ENCODE measurements at places on chromosomes 5 and 9. TPM values are rescaled to one million over a fixed set of nuclear protein-coding genes. Genes with fewer than 3 reads are reported as not detected.

DNA sequence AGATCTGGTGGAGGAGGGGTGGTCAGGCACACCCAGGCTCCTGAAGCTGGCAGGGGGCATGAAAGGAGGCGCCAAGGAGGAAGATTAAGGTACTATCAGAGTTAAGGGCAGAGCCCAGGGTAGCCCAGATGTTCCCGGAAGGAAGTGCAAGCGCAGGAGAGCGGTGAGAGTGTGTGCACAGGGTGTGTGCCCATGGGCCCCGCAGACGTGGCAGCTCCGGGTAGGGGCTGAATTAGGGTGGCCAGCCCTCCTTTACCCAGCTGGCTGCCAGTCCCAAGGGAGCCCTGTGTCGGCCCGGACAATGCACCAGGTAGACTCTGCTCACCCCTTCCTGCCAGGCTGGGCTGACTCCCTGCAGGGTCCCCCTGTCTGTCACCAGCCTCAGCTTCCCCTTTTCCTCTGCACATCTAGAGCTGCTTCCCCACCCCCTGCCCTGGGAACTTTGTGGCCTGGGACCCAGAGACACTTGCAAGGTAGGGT lies at the start of gene SMIM33:
TSS of gene SMIM33 (plus strand) at position 184 of the 480 bp plus-strand sequence. CDS start at position 302, 118 bp downstream.
- no peak for DNase-seq

- DNase-seq: no peak
Observed at GRCh38 chr9:100578610-100579009, 731 bp downstream of the CAVIN4 start.

- DNase-seq: no peak
Observed at GRCh38 chr9:137748741-137749140, 128.8 kb upstream of the CACNA1B start.

DNA sequence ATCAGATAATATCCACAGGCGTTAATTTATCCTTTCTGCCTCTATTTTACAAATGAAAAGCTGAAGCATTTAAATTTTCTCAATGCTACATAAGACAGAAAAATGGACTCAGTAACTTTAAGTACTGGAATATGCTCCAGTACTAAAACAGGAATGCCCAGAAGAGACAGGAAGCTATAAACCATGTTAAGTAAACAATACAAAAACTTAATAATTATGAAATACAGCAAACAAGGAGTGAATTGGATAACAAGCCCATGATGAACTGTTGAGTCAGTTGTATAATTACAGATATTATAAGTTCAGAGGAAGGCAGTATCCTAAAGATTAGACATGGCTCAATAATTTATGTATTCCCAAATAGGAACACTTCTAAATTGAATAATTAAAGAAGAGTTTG lies 148.5 kb downstream of the CHSY3 start:
- no peak for DNase-seq

- no peak for DNase-seq
Observed at GRCh38 chr9:16213781-16214515, 656.5 kb downstream of the BNC2 start.

DNA sequence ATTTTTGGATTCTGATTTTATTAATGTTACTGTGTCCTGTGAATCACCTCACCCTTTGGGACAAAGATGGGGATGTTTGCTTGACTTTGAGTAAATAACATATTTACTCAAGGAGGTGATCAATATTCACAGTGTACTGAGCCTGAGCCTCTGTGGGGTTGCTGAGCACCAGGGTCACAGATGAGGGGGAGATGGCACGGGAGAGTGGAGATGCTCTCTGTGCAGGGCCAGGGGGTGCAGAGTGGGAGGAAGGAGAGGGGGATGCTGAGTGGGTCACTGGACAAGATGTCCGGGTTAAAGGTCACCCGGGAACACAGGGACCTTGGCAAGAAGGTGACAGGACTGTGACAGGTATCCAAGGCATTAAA lies 4.0 kb downstream of the SQSTM1 start:
- DNase-seq: no peak

The PCDHA9 gene
- total RNA-seq: 3.3 TPM

GRCh38 chr9:101119206-101119819 lies 90.8 kb downstream of the PLPPR1 start:
- peak; percentile 83 for DNase-seq

The ST8SIA4 gene
- 1.3 TPM for total RNA-seq

- DNase-seq: peak; percentile 49
Observed at GRCh38 chr9:81829195-81829882, 98.9 kb upstream of the SPATA31D4 start.

DNA sequence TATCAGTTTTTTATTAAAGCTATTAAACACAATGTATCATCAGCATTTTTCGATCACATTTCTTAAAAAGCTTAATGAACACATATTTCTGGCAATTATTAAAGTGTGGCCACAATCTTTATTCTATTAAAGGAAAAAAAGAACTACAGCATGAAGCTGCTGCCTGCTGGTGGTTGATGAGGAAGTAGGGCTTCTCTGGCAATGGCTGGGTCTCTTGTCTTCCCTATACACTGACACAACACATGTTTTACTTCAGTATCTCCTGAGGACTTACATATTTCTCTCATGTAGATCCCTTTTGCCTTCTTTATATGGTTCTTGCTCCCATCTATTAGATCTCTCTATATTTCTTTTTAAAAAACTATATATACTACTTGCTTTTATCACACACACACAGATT lies 590.7 kb downstream of the RAB3C start:
- DNase-seq: no peak

The GABRP gene
- total RNA-seq: 3.0 TPM

GRCh38 chr5:149429839-149430721 lies 51.0 kb upstream of the IL17B start:
- peak; percentile 67 for DNase-seq

- DNase-seq: no peak
Observed at GRCh38 chr5:135106610-135107471, 72.8 kb upstream of the PITX1 start.

DNA sequence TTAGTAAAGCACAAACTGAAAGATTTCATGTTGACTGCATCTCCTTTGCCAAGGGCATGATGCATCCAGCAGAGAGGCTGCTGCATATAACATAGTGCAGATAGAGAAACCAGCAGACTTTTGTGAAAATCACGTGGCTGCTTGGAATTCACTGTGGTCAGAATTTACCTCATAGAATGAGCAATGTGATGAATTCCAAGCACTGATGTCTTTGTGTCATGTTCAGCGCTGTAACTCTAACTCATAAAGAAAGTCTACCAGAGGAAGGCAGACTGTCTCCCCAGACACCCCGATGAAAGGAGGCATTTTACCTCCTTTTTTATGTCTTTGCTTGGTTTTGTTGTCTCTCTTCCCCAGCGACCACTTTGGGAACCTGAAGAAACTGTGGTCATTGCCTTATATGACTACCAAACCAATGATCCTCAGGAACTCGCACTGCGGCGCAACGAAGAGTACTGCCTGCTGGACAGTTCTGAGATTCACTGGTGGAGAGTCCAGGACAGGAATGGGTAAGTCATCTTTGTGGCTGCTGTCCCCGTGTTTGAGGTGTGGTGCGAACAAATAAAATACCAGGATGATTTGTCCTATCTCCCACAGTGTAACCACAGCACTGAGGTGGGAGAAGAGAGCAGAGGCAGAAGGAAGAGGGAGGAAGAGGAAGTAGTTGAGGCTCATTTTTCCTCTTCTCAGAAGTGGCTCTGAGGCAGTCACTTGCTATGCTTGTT lies 42.0 kb downstream of the ITK start:
- no peak for DNase-seq

The PPP3R2 gene
- total RNA-seq: not detected

GRCh38 chr9:35826071-35826701 lies 2.3 kb downstream of the FAM221B start:
- peak; percentile 83 for DNase-seq

- DNase-seq: no peak
Observed at GRCh38 chr9:114864471-114864870, 58.6 kb upstream of the TNFSF15 start.

- DNase-seq: peak; percentile 42
Observed at GRCh38 chr9:69149321-69149807, 24.7 kb upstream of the TJP2 start.

The KCNV2 gene
- not detected for total RNA-seq

The ZFYVE16 gene
- 24.2 TPM for total RNA-seq

GRCh38 chr9:125393426-125393825 lies 131.8 kb downstream of the GAPVD1 start:
- no peak for DNase-seq

The TERT gene
- total RNA-seq: 36.2 TPM

- DNase-seq: no peak
Observed at GRCh38 chr9:6564360-6564759, 81.2 kb downstream of the GLDC start.

DNA sequence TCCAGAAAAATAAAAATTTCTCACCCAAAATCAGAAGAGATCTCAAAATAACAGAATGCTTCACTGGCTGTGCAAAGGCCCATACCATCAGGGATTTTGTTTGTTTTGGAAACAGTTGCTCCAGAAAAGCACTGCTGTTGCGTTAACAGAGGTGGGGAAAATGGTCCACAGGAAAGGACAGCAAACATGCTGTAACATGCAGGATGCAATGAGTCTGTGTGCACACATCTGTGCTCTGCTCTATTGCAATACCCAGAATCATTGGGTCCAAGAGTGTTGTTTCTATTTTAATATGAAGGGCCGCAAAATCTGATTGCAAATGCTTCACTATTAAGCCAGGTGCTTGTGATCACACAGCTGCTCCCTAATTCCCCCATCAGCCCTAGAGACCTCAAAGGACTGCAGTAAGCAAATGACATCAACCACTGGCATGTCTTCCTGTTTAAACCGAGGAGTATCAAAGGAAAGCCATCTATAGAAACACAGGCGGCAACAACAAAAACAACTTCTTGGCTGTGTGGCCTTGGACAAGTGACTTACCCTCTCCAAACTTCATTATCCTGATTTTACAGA lies 141.0 kb downstream of the DCP2 start:
- DNase-seq: no peak

The RASGRF2 gene
- 15.0 TPM for total RNA-seq

The TXNDC8 gene
- total RNA-seq: not detected

DNA sequence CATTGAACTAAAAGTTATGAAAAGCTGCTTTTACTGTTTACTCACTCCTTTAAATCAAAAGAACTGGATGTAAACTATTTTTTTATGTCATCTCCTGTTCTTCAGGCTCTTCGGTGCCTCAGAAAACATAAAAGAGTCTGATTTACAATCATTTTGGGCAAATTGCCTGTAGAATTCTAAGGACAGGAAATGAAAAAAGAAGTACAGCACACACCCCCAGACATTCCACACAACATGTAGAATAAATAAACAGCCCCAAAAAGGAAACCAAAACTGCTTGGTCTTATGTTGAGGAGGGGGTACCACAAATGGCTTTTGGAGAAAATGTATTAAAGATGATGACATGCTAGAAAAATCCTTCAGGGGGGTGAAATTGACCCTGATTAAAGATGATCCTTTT lies 57.2 kb downstream of the ITGA1 start:
- DNase-seq: no peak

- DNase-seq: no peak
Observed at GRCh38 chr5:120657104-120657503, 193.0 kb downstream of the PRR16 start.

The TRIM23 gene
- total RNA-seq: 16.6 TPM

DNA sequence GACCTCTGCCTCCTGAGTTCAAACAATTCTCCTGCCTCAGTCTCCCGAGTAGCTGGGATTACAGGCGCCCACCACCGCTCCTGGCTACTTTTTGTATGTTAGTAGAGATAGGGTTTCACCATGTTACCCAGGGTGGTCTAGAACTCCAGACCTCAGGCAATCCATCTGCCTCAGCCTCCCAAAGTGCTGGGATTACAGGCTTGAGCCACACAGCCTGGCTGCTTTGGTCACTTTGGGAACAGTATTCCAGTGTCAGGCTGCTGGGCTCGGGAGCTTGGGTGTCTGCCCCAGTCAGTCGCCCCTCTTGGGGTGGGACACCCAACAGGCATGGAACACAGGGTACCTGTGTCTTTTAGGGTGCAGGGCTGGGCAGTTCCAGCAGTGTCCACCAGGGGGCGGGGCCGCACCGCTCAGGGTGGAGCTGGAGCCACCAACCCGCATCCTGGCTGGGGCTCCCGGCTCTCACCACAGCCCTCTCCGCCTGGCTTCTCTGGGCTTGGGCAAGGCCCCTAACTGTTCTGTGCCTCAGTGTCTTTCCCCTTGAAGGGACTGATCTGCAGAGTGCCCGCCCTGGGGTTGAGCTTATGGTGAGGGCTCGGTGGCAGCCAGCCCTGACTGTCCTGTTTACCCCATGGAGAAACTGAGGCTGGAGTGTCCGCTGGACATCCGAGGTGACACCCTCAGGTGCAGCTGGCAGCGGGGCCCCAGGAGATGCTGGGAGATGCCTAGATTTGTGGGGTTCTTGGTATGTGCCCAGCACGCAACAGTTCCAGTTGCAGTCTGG lies 6.4 kb upstream of the RNU6ATAC start:
- DNase-seq: no peak

DNA sequence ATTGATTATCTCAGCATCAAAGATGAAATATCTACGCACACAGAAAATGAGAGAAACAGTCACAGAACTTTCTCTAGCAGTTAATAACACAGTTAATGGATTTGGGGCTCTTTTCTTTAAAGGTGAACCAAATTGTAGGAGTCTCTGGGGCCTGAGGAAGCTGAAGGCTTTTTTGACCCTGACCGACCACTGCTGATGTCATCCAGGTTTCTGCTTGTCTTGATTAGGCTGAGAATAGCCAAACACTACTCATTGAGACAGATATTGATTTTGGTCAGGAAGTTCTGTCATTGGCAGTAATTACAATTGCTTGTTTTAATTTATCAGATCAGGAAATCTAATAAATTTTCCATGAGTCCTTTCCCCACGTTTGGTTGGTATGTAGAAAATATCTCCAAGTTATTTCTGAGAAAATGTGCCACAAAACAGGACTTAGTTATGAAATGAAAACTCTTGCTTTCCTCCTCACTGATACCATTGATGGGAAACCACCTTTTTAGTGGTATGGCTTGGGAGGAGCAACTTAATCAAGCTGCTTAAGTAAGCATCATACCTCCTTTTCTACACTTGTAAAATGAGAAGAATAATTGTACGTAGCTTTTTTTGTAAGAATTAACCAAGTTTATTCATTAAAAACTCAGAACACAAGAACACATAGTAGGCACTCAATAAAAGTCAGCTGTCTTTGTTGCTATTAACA lies 19.7 kb downstream of the CARTPT start:
- no peak for DNase-seq

The IFNK gene
- not detected for total RNA-seq

The PCDHGA10 gene
- 6.5 TPM for total RNA-seq

The ESM1 gene
- total RNA-seq: not detected

The SPARC gene
- total RNA-seq: 218 TPM

DNA sequence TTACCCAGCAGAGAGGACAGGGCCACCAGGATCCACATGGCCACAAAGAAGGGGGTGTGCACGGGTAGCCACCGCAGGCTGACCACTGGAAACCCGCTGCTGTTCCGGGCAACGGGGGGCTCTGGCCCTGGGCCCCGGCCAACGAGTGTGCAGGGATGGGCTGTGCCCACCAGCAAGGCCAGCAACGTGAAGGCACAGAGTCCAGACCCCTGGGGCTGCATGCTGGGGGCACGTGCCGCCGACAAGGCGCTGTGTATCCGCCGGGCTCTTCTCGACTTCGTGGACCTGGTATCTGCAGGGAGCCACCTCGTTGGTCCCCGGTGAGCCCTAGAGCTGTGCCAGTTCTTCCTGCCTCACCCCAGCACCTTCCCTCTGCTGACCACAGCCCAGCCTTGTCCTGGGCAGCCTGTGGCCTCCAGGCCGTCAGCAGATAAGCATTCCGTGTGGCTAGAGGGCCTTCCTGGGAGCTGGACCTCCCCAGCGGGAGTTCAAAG lies 42.2 kb upstream of the CEP72 start:
- no peak for DNase-seq
